PC-9 (cell line): ENCODE measurements at places on chromosomes 4 and X. TPM values are rescaled to one million over a fixed set of nuclear protein-coding genes. Genes with fewer than 3 reads are reported as not detected.

Gene SPATA4
- total RNA-seq: 0.43 and 1.1 TPM in 2 replicates

Gene TMPRSS11D
- total RNA-seq: not detected in 2 replicates

Gene WDR17
- 2.2 and 2.3 TPM in 2 replicates for total RNA-seq

Gene LGI2
- not detected in 2 replicates for total RNA-seq

Gene PPARGC1A
- total RNA-seq: not detected in 2 replicates

Gene BGN
- 0.33 and 0.70 TPM in 2 replicates for total RNA-seq

Gene F8A2
- 13.5 TPM in 1 of 2 replicates, not detected in the other for total RNA-seq

Gene AFM
- total RNA-seq: not detected in 2 replicates

Gene SLC9A7
- 20.2 and 20.9 TPM in 2 replicates for total RNA-seq

Gene OPRPN
- total RNA-seq: not detected in 2 replicates

Gene NLGN4X
- total RNA-seq: 0.31 and 0.48 TPM in 2 replicates

Gene ASMT
- total RNA-seq: not detected in 2 replicates

Gene DDIT4L
- 1.0 and 1.1 TPM in 2 replicates for total RNA-seq

Gene HTN3
- not detected in 2 replicates for total RNA-seq

Gene TMEM31
- total RNA-seq: not detected in 2 replicates

Gene PNMA6A
- total RNA-seq: not detected in 2 replicates

Gene RTL9
- total RNA-seq: 0.79 TPM in 1 of 2 replicates, not detected in the other

Gene PAGE5
- not detected in 2 replicates for total RNA-seq

Gene LINC00632
- 0.20 and 0.46 TPM in 2 replicates for total RNA-seq

Gene CFAP47
- not detected in 2 replicates for total RNA-seq

Gene JADE3
- total RNA-seq: 6.8 and 10.9 TPM in 2 replicates

Gene FAM47E
- 2.2 and 2.5 TPM in 2 replicates for total RNA-seq

Gene MYOZ2
- total RNA-seq: not detected in 2 replicates

Gene HMGB3
- total RNA-seq: 133 and 149 TPM in 2 replicates

Gene ATP1B4
- not detected in 2 replicates for total RNA-seq
